ENCODE measurements at places on chromosomes 12 and 14.

DNA sequence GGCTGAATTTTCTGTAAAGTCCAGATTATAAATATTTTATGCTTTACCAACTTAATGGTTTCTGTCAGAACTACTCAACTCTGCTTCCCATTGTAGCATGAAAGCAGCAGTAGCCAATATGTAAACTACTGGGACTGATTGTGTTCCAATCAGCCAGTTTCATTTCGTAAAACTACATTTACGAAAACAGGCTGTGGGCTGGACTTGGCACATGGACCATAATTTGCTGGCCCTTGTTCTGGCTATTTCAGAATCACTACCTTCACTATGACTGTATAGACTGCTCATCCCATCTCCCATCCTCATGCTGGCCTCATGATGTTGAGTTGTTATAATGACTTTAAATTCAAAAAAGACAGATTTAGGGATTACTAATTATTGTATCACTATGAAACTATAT lies 38.7 kb downstream of the FAR2 start:
- no peak for DNase-seq

GRCh38 chr14:23548351-23549318 lies 2.9 kb downstream of the ZFHX2 start:
- peak; percentile 66 for DNase-seq

DNA sequence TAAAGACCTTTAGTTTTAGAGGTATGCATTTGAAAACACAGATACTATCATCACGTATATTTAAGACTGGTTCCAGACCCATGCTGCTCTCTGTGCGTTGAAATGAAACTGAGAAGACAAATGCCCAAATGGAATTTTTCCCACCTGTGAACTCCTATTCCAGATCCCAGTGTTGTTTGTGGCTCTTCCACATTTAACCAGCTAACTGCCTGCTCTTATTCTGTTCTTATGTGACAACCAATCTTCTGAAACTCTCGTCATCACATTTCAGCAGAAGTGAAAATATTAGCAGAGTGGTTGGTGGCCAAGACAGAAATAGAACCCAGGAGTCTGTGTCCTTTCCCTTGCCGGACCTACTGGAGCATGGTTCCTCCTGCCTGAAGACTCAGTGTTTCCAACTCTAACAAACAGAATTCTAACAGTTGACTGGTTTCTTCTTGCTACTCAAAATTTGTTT lies 460.2 kb downstream of the RAD51B start:
- no peak for DNase-seq

DNA sequence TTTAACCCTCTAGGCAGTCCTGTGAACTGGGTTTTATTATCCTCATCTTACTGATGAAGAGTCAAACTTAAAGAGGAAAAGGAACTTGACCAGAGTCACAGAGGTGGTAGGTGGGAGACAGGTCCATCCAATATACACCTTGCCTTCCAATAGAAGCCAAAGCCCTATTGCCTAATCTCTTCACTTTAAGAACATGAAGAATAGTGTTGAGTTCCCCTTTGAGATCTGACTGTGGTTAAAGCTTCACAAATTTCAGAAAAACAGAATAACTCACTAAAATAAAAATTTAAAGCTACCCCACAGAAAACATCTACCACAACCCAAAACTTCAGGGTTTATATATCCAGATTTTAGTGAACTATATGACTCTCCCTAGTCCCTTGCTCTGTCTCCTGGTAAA lies 115.4 kb downstream of the ETV6 start:
- DNase-seq: no peak

- DNase-seq: no peak
Measured at GRCh38 chr14:24366413-24366720, 1.6 kb upstream of the NFATC4 start.

DNA sequence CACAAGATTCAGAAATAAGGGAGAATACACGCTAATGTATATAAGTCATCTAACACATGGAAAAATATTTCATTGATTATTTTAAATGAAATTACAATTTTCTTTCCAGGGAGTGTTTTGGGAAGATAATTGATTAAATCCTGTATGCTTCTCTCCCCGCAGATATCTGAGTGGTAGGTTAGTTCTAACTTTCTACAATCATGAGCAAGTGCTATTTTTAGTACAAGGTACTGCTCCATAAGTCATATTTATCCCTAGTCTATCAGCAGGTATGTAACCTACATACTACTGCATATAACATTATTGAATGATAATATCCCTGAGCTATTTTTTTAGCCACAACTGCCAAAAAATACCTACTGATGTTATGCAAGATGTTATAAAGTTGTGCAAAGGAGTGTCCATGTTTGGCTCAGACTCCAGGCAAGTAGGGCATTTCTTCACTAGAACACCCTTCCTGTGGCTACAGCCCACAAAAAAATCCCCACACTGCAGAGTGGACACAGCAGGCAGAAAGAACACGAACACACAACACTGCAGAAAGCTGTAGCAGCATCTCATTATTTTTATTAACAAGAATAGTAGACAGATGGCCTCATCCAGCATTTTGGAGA lies 87.0 kb downstream of the SEC23A start:
- no peak for DNase-seq

GRCh38 chr14:22131749-22132476 lies 457.1 kb downstream of the DAD1 start:
- DNase-seq: no peak

DNA sequence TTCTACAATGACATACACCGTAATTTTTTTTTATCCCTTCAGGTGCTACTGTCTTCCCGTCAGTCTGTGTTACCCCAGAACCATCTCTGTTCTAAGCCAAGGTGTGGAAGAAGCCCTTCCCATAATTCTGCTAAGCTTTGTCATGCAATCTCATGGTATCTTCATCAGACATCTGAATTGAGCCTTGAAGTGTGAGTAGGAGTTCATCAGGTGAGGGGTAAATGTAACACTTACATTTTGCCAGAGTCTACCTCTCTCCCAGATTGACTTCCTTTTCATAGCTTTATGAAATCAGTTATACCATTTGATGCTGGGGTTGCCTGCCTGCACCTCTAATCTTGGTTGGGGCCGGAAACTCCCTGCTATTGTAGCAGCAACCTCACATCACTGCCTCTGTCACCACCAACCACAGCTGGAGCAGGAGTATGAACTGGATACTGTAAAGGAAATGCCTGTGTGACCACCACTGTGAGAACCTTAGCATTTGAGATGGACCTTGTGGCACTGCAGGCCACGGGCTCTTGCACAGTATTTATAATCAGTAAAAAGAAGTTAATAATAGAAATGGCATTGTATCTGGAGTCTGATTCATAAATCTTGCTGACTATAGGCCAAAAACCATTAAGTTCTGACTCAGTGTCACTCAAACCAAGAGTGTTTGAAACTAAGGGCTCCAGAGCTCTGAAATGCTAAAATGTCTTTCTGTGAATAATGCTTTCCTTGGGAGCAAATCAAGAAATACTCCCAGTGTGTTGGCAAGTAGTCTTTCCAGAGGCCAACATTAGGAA lies 58.7 kb upstream of the STK38L start:
- no peak for DNase-seq

DNA sequence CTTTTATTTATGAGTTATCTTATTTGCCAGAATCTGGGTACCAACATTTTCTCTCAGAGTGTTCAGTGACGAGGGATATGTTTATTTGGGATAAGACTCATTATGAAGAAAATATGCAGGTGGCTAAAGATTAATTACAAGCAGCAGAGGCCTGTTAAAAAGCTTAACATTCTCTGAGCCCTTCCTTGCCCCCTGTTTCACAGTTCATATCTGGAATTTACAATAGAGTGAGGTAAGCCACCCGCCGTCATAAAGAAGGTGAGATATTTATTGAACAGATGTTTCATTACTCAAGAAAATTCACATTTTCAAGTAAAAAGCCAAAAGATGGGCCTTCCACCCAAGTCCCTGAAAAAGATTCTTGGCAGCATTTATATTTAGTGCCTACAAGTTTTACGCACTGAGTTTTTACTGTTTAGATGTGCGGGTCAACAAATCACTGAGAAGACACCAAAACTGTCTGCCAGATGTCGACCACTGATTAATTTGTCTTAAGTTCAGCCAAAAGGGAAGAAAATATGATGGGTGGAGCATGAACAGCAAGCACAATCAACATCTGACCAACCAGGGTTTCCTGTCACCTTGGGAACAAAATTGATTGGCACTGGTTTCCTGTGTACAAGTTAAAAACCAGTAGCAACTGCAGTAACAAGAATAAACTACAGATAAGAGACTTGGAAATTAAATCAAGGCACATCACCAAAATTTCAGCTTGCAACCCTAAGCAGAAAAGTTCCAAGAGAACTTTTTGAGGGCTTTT lies 85.5 kb upstream of the PTPRB start:
- DNase-seq: no peak

DNA sequence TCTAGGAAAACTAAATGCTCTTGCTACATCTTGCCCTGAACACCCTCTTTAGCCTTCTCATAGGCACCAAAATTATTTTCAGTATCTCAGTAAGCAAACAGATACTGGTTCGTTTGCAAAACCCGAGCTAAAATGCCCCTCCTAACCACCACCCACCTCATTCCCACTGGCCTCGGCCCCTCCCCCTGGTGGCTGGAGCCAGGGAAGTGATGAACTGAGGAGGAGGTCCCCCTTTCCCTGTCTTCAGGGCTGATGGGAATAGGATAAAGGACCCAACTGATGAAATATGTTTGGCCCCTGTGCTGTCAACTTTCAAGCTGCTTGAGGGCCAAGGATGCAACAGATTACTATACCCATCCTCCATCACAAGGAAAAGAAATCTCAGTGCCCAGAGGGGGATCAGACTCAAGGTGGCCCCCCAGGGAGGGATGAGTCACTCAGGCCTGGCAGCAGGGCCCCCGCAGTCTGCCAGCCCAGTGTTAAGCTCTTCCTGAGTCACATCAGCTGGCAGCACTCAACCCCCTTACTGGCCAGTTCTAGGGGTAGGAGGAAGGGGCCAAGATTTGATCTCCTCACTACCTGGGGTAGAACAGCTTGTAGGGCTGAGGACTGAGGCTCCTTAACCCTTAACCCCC lies 1.7 kb downstream of the ANKRD52 start:
- peak; percentile 87 for DNase-seq

- DNase-seq: no peak
Measured at GRCh38 chr12:32455607-32456071, 56.3 kb downstream of the FGD4 start.

All from H7 (cell line).